Ureter (tissue), 1 donor: ENCODE measurements at places on chromosomes 16 and 17. TPM values are rescaled to one million over a fixed set of nuclear protein-coding genes. Genes with fewer than 3 reads are reported as not detected.

KRTAP1-1 gene
- total RNA-seq: not detected

CEP295NL gene
- total RNA-seq: 5.2 TPM

BRIP1 gene
- 2.0 TPM for total RNA-seq

KCNH4 gene
- 0.99 TPM for total RNA-seq

DNA sequence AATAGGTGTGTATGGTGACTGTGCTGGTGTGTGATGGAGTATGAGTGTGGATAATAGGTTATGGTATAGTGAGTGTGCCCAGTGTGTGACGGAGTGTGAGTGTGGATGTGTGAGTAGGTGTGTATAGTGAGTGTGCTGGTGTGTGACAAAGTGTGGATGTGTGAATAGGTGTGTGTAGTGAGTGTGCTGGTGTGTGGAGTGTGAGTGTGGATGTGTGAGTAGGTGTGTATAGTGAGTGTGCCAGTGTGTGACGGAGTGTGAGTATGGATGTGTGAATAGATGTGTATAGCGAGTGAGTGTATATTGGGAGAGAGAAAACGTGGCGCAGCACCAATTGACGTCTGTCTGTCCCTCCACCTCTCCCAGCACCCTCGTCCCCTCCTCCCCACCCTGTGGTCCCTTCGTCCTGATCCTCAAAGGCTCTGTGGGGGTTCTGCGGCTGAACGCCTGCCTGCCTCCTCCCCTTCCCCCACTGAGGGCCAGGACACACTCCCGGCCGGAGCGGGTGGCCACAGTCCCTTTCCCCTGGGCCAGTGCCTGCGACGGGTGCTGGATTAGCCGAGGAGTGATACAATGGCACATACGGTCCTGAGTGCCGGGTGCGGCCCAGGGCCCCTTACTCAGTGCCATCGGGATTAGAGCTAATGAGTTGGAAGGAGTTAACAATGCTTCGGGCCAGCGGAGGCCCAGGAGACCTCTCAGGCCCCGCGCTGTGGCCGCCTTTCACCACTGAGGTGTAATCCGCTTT is 160.0 kb downstream of the MRM1 start:
- no peak for DNase-seq

- peak; percentile 44 for DNase-seq
These were observed 89.9 kb downstream of the C16orf78 start for GRCh38 chr16:49463529-49463928.

- DNase-seq: no peak
These were observed 1.6 kb upstream of the AATK start for GRCh38 chr17:81167638-81168037.

DNA sequence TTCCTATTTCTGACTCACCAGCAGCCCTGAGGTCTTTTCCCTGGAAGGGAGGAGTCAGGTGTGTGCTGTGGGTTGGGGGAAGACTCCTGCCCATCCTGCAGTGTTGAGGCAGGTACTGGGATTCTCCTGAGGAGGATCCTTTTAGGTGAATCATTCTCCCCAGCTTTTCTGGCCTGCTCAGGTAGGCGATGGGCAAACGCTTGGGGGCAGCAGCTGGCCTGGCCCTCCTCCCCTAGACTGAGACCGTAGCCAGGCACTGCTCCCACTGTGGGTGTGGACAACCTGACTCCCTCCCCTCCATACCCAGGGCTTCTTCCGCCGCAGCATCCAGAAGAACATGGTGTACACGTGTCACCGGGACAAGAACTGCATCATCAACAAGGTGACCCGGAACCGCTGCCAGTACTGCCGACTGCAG is 15.1 kb downstream of the GJD3 start:
- no peak for DNase-seq

DNA sequence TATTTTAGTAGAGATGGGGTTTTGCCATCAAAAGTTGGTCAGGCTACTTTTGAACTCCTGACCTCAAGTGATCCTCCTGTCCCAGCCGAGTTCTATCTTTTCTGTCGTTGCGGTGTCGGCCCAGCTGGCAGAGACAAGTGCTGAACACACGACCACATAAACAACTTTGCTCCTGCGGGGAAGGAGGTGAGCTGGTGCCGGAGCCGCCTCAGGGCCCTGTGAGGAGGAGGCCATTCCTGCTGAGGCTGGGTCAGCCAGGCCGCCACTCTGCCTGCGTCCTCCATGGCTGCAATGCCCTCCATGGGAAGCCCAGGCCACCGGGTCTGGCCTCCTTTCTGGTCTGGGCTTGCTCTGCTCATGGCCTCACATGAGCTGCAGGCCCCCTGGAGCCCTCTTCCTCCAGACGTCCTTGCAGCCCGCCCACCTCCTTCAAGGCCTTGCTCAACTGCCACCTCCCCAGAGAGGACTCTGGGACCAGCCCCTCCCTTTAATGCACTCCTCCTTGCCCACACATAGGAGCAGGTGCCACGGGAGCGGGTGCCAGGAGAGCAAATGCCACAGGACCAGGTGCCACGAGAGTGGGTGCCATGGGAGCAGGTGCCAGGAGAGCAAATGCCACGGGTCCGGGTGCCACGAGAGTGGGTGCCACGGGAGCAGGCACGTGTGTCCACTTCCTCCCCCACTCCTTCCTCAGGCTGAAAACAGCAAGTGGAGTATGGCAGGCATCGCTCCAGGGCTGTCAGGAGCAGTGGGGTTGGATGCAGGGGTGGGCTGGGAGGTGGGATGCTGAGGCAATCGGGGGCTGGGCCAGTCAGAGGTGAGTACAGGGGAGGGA is 28.4 kb upstream of the CBFA2T3 start:
- no peak for DNase-seq

- DNase-seq: no peak
These were observed 18.5 kb upstream of the KCTD5 start for GRCh38 chr16:2663553-2664546.

DNA sequence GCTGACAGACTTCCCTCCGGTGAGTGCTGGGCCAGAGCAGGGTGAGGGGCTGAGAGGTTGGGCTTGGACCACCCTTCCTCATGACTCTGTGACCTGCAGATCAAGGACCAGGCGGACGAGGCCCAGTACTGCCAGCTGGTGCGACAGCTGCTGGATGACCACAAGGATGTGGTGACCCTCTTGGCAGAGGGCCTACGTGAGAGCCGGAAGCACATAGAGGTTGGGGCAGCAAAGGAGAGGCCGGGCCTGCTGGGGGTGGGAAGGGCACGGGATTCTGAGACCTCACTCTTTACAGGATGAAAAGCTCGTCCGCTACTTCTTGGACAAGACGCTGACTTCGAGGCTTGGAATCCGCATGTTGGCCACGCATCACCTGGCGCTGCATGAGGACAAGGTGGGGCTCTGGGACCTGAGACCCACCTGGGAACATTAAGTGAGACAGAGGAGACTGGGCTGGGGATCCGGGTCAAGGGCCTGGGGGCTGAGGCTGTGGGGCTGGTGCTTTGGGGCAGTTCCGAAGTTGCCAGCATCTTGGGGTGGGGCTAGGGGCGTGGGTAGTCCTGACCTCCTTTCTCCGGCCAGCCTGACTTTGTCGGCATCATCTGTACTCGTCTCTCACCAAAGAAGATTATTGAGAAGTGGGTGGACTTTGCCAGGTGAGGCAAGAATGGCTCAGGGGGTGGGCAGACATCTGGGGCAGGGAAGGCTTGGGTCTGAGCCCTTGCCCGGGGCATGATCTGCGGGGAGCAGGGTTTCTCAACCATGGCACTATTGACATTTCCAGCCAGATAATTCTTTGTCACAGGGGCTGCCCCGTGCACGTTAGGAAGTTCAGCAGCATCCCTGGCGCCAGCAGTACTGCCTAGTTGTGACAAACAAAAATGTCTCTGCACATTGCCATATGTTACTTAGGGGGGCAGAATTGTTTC is 2.2 kb downstream of the BCKDK start:
- no peak for DNase-seq

- DNase-seq: no peak
These were observed 16.8 kb upstream of the RBFOX1 start for GRCh38 chr16:7315813-7316212.

DNA sequence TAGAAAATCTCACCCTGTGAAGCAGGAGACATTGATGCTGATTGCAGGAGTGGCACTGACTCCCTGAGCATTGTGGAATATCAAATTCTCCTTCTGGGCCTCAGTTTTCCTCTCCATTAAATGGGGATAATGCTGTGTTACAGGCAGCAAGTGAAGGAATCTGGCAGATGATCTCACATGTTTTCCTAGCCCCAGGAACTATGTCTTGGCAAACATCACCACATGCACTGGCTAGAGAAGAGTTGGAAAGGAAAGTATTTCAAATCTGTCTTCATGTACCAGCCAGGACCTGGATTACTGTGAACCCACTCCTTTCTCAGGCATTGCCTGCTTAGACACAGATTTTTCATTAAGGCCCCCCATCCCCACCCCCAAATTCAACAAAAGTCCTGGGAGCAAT is 13.6 kb upstream of the CCL8 start:
- DNase-seq: no peak
